ENCODE measurements at places on chromosomes 5 and 9. TPM values are rescaled to one million over a fixed set of nuclear protein-coding genes. Genes with fewer than 3 reads are reported as not detected.

DNA sequence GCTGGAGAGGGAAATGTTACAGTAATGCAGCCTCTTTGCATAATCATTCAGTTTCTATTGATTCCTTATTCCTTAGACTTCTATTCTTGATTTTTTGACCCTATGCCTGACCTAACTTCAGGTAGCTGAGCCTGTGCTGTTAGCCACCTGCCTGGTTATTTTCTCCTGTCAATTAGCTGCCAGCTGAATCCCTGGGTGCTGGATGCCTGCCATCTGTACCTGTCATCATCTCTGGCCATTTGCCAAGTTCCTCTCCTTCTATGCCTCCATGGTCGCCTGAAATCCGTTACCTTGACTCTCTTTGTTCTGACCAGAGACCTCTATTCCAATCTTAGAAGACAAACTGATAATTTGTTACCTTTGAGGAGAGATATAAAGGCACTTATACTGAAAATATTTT lies 178.3 kb downstream of the CAVIN4 start:
- no peak for DNase-seq

DNA sequence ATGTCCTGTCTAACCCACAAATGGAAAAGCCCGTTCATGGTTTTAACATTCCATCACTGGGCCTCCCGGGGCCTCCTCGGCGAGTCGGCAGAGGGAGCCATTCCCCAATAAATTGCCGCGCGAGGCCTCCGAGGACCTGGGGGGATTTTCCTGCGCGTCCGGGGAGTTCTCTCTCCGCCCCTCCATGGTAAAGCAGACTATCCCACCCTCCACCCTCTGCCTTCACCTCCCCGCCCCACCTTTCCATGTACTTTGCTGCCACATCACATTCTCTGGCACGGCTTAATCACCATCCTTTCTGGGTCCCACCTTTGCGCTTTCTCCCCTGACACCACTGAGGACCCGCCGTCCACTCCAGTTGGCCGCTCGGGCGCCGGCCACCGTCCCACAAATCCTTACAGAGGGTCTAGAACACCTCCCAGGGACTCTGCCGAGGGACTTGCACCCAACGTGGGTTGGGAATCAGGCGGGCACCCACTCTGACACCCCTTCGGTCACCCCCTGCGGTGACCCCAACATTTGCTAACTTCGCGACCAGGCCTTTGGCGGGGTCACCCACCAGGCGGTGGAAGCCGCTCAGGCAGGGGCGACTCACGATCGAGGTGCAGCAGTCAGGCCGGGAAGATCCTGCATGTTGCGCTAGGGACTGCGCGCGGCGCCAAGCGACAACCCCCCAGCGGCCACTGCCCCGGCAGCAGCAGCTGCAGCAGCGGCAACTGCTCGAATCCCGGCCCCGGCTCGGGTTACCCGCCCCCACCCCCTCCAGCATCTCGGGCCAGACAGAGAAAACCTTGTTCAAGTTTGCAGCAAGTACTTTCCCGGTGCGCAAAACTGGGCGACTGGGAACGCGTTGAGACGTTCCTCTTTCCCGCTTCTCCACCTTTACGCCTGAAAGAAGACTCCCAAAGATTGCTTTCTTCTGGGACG lies at the start of gene MEGF10:
Gene MEGF10, plus strand, starts transcription at position 778 of the 927 bp plus-strand sequence. CDS start 40,513 bp downstream, outside the sequence.
- peak; percentile 43 for DNase-seq

FGF18 gene
- total RNA-seq = not detected

GRCh38 chr9:93059011-93059714 lies 662 bp downstream of the SUSD3 start:
- no peak for DNase-seq

DNA sequence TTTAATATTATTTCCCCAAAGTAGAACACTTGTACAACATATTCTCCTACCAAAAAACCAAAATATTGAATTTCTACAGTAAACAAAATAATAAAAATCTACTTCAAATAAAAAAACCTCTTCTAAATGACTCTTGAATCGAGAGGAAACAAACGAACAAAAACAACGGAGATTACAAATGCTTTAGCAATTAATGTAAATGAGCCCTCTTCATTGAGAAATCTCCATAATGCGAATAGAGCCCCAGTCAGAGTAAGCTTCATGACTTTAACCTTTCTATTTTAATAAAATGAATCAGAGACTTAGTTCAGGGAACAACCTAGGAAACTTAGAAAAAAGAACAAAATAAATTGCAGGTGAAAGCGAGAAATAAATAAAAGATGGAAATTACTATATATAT lies 129.3 kb upstream of the SEMA6A start:
- no peak for DNase-seq

- no peak for DNase-seq
Observed at GRCh38 chr9:91391412-91391811, 29.7 kb upstream of the AUH start.

GRCh38 chr9:136961279-136962065 lies 9.4 kb downstream of the LCN12 start:
- no peak for DNase-seq

DNA sequence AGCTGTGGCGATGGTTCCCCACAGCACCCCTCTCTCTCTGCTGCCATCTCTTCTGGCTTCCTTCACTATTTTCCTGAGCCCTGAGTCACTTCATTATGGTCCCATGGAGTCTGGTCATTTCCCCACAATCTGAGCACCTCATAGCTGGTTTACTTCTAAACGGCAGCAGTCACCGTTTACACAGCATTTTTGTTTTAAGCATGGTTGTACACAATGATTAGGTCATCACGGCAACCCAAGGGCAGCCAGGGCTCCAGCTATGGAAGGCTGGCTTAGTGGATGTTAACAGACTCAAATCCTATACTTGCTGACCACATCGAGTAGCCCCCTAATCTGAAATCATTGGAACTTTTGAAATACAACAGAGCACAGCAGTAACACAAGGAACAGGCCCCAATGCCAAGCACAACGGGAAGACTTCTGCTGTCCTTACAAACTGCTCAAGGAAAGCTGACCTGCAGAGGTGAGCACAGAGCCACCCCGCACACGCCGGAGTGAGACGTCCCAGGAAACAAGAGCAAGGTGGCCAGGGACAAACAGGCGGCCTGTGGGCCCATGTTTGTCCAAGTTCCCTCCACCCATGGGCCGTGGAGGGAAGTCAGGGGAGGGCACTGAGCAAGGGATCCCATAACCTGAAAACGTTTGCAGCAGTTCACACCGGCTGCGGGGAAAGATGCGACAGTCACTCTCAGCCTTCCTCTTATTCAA lies 22.9 kb downstream of the CAMSAP1 start:
- DNase-seq = peak; percentile 54

PCDHA3 gene
- total RNA-seq = not detected

CYLC2 gene
- total RNA-seq = not detected

- no peak for DNase-seq
Observed at GRCh38 chr9:115088860-115089259, 29.1 kb downstream of the TNC start.

BTNL9 gene
- total RNA-seq = not detected

DNA sequence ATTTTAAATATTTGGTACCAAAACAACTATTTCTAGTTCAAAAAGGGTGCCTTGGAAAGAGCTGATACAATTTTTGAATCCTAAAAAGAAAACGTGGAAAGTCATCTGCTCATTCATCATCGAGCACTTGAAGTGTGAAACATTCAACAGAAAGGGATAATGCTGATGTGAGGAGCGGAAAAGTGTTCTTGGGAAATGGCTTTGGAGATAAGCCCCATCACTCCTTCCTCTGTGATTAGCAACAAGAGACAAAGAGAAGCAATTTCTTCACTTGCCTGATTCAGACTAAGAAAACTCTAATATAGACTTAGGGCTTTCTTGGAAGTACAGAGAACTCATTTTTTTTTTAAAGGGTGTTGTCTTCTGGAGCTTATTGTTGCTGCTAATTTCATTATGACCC lies 74.9 kb downstream of the C9orf152 start:
- DNase-seq = no peak

GRCh38 chr5:138649775-138650174 lies 74.6 kb upstream of the HSPA9 start:
- DNase-seq = no peak

DNA sequence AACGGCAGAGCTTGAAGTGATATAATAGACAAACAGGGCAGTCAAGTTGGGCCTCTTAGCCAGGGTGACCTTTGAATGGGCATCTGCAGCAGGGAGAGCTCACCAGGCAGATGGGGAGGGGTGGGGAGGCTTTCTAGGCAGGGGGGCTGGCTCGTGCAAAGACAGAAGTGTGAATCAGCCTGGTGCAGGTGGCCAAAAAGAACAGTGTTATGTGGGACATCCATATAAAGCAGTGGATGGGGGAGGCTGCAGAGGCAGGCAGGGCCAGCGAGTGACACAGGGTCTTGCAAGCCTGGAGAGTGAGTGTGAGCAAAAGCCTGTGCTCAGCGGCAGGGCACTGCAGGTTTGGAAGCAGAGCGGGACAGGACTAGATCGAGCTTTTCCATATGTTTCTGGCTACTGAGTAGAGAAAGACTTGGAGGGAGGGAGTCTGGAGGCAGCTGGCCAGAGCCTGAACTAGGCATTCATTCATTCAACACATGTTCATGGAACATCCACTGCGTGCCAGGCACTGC lies 14.2 kb upstream of the TTLL11 start:
- DNase-seq = no peak

DIPK1B gene
- 1.5 TPM for total RNA-seq

- DNase-seq = no peak
Observed at GRCh38 chr9:137150617-137151457, 11.9 kb downstream of the GRIN1 start.

CAMK2A gene
- total RNA-seq = 0.17 TPM

GRCh38 chr9:4700091-4700490 lies 20.7 kb downstream of the CDC37L1 start:
- DNase-seq = no peak

GRCh38 chr5:74477761-74478160 lies 162.8 kb downstream of the ENC1 start:
- no peak for DNase-seq

DNA sequence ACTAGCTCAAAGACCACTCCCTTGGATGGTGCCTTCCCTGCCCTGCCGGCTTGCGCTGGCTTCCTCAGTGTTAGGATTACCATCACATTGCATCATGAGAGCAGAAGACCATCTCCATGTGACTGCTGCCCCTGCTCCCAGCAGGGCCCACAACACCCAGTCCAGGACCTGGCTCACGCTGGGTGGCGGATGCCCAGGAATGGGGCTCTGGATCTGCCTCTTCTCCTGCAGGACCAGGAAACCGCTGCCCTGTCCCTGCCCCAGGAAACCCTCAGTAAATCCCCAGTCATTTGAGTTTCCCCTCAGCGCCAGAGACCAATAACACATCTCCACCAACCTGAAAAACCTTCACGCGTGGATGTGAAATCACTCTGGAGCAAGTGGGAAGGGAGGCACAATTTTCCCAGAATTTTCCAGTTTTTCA lies 3.3 kb upstream of the RNF44 start:
- no peak for DNase-seq

ARL15 gene
- 7.9 TPM for total RNA-seq

DNA sequence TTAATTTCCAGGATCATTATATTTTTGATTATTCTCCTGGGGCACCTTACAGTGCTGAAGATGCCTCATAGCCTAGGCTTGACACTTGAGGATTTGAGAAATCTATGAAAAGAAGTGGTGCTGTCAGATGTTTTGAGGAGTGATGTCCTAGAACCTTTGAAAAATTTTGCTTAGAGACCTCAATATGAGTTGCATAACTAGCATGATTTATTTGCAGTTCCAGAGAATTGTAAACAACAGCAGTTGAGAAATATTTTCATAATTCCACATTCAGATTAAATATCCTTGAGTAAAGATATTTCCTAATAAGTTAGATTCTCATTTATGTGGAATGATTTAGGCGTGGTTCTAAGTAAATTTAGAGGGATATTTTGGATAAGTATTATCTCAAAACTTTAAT lies 225.8 kb downstream of the ADAMTSL1 start:
- DNase-seq = no peak

DNA sequence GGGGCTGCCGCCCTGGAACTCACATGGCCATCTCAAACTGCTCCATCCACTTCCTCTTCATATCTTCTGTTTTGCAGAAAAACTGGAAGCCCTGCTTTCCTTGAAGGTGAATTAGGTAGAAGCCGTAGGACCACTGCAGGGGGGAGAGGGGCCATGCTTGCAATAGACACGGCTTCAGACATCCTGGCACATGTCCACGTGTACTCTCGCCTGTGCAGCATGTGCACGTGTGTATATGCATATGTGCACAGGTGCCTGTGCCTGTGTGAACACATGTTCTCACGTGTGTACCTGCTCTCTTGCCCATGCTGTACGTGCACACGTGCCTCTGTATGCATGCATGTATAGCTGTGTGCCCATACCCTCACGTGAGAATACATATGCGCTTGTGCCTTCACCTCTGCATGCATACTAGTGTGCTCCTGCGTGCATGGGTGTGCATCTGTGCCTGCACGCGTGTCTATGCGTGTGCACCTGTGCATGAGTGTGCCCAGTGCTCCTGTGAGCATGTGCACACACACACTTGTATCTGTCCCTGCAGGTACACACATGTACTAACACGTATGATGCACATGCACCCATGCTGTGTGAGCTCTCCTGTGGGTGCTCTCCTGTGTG lies 47.7 kb upstream of the SARDH start:
- no peak for DNase-seq

GRM6 gene
- not detected for total RNA-seq

All from M059J (cell line).